ENCODE measurements at places on chromosomes 3 and 15.

DNA sequence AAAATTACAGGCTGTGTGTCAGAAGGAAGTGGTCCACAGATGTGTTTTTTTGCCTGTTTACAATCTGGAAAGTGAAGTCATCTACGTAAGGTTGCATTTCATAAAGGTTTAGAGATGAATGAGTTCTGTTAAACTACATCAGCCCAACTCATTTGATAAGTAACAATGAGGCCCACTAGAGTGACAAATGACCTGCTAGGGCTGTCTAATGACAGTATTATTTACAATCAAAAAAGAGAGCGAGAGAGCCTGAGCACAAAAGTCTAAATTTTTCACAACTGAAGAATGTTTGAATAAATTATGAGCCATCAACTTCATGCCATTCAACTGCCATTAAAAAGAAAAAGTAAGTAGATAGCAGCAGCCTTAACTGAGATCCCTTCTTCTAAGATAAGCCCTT lies 135.7 kb upstream of the TBL1XR1 start:
- no peak for DNase-seq

GRCh38 chr15:68990231-68990991 lies 24.1 kb upstream of the NOX5 start:
- no peak for DNase-seq

DNA sequence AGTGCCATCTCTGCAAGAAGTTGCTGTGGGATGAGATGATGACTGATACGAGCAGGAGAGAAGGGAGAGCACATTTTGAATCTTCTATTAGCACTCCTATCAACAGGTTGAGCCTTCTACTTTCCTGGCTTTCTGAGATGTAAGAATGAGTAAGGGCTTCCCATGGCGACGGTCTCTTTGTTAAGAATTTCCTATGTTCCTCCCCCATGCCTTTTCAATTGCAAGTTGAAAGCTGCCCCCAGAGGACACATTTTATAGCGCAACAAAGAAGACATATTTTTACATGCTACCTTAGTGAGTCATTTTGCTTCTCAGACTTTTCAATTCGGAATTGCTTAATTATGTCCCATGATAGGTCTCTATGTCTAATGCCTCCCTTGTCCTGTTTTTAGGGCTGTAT lies 71.3 kb upstream of the LRTM1 start:
- DNase-seq: no peak

- DNase-seq: no peak
Measured at GRCh38 chr15:36370731-36371112, 208.7 kb upstream of the CDIN1 start.

DNA sequence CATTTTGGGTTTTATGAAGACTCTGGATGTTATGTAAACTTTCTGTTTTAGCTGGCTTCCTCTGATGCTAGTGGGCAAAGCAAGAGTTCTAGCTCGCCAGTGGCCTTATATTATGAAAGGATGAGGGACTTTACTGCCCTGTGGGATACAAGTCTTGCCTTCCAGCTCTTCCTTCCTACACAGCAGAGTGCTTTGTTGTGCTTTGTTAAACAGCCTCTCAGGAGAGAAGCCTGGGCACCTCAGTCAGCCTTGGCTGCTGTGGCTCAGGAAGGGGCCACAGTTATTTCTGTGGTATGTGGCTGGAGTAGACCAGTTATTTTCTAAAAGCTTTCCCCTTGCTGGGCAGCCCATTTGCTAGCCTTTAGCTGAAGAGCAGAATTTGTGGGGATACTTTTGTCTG lies 69.5 kb upstream of the SUCLG2 start:
- no peak for DNase-seq

GRCh38 chr3:16028604-16029003 lies 145.9 kb upstream of the GALNT15 start:
- no peak for DNase-seq

GRCh38 chr15:72933976-72934375 lies 118.3 kb upstream of the NEO1 start:
- DNase-seq: no peak

GRCh38 chr3:189945935-189946709 lies 174.6 kb downstream of the P3H2 start:
- no peak for DNase-seq

- no peak for DNase-seq
Measured at GRCh38 chr3:142866841-142867631, 21.8 kb downstream of the PCOLCE2 start.

DNA sequence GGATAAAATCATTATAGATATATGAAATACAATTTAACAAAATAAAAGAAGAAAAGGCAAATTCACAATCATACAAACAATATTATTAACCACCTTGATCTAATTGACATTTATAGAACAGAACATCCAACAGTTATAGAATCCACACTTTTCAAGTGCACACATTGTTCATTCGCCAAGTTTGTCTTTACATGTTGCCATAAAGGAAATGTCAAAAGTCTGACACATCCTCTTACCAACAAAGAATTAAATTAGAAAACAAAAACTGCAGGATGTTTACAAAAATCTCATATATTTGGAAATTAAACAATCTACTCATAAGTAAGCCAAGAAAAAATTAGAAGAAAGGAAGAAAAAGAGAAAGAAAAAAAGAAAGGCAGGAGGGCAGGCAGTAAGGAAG lies 909.2 kb upstream of the EPHA6 start:
- DNase-seq: no peak

- no peak for DNase-seq
Measured at GRCh38 chr3:25784971-25785370, 1.7 kb upstream of the NGLY1 start.

DNA sequence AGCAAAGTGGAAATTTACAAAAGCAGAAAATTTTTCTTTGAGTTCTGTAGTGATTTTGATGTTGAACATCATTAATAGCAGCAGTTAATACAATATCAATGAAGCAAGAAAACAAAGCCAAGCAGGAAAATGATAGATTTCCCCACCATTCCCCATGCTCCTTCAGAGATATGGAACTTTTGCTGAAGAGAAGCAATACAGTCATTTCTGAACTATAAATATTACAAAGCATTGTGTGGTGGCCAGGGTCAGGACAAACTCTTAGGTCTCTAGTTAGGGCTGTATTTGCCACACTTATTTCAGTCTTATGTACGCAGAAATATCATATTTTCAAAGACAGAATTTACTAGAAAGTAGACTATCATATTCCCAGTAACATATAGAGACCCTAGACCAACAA lies 88.8 kb upstream of the P3H2 start:
- DNase-seq: no peak

DNA sequence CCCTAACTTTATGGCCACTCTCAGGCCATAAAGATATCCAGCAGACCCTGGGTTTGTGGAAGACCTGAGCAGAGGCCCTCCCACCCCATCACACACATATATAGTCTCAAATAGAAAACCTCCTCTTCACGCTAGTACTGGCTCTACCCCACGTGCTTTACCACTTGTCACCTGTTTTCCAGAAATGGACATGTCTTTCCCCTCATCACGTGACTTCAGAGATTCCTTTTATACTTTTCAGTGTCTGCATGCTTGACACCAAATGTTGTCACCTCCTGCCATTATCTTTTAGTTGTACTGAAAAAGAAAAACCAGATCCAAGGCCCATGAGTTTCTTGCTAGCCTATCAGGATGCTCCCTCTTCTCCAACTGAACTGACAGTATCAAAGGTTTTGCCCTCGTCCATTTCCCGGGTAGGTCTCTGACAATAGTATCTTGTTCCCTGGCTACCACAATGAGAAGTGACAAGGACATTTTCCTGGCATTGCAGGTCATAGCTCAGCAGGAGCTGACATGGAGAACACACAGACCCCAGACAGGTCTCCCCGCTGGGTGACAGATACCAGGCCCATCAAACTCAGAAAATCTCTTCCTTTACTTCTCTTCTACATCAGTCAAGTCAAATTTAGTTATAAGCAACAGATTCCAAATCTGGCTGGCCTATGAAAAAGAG lies 650.0 kb upstream of the CFAP20DC start:
- DNase-seq: no peak

DNA sequence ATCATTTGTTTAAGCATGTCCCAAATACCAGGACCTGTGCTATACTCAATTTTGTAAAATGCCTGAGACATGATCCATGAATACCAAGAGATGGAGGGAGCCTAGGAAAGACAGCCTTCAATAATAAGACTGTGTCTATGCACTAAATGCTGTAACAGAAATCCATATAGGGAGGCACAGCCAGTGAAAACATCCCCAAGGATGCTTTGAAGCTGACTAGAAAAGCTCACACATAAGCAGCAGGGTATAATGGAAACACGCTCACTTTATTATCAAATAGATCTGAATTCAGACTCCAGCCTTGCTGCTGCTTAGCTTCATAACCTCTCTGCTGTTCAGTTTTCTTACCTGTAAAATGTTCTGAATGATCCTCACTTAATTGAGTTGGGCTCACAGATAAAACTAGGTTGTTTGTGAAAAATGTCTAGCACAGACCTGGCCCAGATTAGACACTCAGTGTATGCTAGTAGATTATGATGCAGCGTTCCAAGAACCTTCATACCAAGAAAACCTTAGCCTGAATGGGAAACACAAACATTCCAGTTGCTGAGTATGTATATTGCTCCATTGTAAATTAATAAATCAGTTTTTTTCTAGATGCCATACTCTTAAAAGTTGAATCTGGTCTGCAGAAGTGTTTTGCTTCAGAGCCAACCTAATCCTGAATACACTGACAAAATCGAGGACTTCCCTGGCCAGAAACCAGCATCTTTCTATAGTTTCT lies 3.8 kb upstream of the LARP6 start:
- no peak for DNase-seq

DNA sequence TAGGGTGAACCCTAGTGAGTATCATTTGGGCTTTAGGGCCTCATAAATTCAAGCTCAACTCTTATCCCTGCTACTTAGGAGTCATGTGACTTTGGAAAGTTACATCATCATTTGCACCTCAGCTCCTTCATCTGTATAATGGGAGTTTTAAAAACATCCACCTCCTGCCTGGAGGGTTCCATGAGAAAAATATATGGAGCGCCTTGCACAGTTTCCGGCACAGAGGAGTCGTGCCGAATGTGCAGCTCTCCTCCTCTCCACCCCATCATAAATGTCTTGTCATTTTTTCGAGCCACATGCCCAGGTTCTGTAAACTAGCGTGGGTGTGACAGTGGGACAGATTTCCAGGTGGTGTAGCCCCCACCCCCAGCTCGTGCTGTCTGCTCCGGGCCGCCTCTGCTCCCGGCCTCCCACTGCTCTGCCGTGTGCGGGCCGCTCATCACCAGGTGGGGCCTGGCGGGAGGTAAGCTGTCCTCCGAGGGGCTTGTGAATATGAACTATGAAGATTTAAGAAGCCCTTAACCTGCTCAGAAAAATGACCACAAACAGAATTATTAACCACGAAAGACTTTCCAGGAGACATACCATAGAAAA lies 90.4 kb downstream of the TOP2B start:
- no peak for DNase-seq

DNA sequence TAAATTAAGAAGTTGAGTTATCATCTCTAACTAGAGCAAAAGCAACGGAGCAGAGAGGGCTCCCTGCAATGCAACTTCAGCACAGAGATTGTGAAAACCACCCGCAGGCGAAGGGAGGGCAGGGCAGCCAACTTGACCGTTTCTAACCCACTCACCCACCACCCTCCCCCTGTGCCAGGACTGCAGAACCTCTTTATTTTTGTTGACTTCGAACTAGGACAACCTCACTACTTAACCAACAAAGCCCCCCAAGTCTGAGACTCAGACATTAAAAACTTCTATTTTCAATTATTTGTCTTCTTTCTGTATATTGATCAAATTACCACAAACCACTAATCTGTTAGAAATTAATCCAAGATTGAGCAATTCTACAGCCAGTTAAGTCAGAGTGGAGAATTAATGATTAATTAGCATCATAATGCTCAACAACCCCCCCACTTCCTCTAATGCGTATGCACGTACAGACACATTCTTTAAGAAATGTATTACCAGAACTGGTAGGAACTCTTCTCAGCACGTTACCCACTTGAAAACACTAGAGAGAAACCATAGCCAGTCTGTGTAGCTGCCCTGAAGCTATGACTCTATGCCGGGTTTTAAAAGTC lies 2.0 kb downstream of the MGLL start:
- no peak for DNase-seq

GRCh38 chr3:159929171-159930141 lies 59.2 kb upstream of the IL12A start:
- DNase-seq: no peak

DNA sequence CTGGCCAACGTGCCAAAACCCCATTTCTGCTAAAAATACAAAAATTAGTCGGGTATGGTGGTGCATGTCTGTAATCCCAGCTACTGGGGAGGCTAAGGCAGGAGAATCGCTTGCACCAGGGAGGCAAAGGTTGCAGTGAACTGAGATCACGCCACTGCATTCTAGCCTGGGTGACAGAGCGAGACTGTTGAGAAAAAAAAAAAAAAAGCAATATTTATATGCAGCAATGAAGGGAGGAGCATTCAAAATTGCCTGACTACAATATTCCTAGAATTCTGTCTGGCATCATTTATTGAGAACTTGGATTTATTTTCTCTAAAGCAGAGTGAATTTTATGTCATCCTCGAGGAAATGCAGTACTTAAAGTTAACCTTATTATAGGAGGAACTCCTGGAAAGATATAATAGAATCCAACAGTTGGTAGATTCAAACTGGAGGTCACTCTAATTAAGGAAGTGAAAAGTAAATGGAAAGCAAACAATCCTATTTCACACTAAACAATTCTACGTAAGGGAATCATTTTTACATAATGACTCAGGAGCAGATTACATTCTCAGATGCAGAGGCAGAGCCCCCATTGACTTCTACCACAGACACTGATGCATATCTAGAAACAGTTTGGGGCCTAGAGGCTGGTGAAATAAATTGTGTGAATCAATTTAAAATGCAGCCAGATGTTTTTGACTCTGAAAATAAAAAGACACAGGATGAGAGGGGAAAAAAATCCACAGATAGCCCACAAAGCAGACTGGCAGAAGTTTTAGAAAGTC lies 82.1 kb upstream of the FHIT start:
- no peak for DNase-seq

DNA sequence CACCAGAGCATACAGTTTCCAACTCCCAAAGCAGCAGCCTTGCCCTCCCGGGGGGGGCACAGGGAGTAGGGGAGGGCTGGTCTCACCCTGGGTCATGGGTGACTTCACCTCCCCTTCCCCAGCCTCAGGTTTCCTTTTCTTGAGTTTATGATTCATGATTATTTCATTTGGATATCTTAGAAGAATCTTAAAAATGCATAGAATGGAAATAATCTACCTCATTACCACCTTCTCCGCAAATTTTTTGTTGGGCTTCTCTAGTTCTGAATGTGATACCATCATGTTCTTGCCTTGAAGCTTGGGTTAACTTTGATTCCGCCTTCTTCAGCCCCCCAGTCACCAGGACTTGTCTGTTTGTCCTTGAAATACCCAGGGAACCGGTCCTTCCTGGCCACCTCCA lies 148.8 kb upstream of the ROPN1 start:
- DNase-seq: no peak

GRCh38 chr3:67515778-67516177 lies 138.6 kb downstream of the SUCLG2 start:
- no peak for DNase-seq

DNA sequence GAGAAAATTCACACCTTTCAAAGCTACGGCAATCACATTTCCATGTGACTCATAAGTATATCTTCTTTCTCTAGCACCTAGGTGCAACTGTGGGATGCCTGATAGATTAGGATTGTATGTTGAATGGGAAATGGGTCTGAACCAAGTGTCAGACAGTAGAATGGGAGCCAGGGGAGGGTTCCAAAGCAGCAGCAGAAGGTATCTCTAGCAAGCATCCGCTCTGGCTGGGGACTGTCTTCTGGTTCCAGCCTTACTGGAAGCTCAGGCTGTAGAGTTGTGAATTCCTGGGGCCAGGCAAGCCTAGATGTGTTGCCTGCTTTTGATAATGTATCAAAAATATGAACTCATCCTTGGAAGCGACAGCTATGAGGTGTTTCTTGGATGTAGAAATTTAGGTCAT lies 2.1 kb upstream of the CHL1 start:
- DNase-seq: no peak
